CD4-positive, alpha-beta T cell treated with Interleukin-4 for 4 hours (primary cell): ENCODE measurements at places on chromosomes 6 and 20.

GRCh38 chr6:90098001-90098531, 198.6 kb downstream of the BACH2 start:
- no peak for DNase-seq

DNA sequence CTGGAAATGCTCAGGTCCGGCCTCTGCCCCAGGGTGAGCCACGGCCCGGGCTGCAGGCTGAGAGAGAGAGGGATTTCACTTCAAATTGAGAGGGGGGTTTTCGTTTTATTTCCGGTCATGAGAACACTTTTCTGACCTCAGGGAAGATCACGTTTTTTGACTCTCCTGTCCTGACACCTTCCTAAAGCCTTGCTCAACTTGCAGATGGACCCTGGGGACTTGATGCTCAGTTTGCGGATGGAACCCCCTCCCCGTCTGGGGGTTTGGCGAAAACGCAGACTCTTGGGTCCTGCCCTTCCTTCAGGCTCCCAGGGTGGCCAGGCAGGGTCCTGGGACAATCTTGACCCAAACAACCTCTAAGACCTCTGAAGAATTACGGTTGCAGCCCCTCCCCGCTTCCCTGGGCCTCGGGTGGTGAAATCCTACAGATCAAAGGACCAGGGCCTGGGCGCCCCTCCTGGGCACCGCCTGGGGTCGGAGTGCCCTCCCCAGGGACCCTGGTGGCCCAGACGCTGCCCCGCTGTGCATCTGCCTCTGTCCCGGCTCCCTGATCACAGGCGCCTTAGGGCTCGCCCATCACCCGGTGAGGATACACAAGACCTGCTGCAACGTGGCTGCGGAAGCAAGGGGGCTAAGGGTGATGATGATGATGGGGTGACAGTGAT, 148.2 kb downstream of the ERMARD start:
- no peak for DNase-seq

- DNase-seq, result no peak
Measured at GRCh38 chr6:3784885-3785744, 33.6 kb upstream of the PXDC1 start.

GRCh38 chr20:53707371-53708055, 113.9 kb upstream of the ZNF217 start:
- DNase-seq, result peak; percentile 34

DNA sequence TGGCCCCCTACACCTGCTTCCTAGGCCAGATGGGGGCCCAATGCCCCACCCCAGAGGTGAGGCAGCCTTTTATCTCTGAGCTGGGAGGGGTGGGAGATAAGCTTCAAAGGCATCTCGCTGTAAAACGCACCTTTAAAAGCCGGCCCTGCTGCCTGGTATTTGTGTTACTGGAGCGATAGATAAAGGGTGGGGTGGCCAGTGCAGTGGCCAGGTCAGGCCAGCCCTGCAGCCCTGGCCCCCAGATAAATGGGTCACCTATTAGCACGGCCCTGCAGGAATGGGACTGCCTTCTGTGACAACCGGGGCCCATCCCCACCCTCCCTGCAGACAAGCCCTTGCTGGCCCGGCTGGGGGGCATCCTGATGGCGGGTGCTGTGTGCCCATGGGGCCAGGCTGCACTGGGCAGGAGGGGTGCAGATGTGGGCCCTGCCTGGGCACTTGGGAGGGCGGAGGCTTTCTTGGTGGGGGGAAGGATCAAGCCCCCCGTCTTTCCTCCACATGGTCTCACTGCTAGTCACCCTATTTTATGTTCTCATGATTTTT, 3.0 kb upstream of the RBBP8NL start:
- DNase-seq, result no peak
